SHP77 treated with DMSO at 0.1 percent for 48 hours (cell line): ENCODE measurements at places on chromosomes 11 and 22.

- no peak for DNase-seq
Measured at GRCh38 chr22:32531931-32532819, 57.6 kb downstream of the FBXO7 start.

DNA sequence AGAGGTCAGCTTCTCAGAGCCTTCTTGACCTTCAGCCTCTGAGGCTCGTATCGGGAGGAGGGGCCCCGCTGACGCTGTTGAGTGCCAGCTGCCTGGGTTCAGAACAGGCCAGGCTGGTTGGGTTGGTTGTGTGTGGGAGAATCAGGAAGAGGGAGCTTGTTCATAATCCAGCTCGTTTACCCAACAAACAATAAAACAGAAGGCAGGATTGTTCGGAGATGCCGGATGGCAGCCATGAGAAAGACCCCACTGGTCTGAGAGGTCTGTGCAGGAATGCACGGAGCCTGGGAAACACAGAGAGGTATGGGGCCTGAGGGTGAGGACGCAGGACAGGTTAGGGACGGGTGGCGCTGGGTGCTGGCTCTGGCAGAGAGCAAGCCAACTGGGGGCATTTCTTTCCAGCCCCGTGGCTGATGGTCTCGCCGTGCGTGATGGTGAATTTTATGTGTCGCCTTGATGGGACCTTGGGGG, 31.6 kb upstream of the SHANK2 start:
- no peak for DNase-seq

DNA sequence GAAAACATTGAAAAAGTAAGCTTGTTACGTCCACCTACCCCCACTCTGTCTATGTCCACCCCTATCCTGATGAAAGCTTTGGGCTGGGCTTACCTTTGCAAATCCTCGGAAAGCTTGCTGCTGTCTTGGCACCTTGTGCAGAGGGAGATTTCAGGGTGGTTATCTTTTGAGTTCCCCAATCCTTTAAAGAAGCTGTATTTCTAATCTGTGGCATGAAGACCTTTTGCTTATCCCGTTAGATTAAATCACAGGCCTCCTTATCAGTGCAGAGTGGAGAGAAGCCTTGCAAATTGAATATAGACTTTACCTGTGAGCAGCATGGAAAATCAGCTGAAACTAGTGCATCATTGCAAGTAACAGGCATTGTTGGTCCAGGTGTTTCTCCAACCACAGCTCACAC, 580.6 kb upstream of the ANO5 start:
- no peak for DNase-seq

- DNase-seq, result no peak
Measured at GRCh38 chr11:96794152-96794551, 404.3 kb downstream of the JRKL start.

DNA sequence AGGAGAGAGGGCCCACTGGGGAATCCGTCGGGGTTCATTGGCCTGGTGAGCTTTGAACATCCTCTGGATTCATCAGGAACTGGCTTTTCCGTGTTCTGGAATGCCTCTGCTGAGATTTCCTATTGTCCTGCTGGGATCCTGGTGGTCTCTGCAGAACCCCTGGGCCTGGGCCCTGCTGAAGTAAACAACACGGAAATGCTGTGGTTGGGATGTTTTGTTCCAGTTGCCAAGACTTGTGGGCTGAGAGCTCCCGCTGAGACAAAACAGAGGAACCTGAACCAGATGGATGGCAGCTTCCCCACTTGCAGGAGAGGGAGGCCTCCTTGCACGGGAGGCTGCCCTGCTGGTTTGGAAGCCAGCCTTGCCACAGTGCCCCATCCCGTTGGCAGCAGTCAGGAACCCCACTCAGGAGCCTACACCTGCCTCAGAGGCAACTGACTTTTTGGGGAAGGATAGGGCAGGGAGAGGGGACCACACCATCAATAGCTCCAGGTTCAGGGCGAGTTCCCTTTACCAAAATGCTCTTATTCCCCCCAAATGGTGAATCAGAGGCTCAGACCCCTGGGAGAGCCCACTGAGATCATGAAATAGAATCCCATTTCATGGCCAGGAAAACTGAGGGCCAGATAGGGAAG, 60.7 kb downstream of the LRRC32 start:
- no peak for DNase-seq

- no peak for DNase-seq
Measured at GRCh38 chr11:133919330-133920108, 37.2 kb downstream of the IGSF9B start.

- peak; percentile 47 for DNase-seq
Measured at GRCh38 chr11:113991718-113992458, 17.0 kb downstream of the HTR3A start.

GRCh38 chr11:61752117-61752924, at the start of gene MYRF:
TSS of gene MYRF (plus strand) at chr11:61752636. CDS start at chr11:61752745, 109 bp downstream.
- no peak for DNase-seq

- DNase-seq, result no peak
Measured at GRCh38 chr11:78200553-78200952, 11.8 kb downstream of the USP35 start.

GRCh38 chr22:45225732-45226502, 14.8 kb downstream of the KIAA0930 start:
- DNase-seq, result no peak

GRCh38 chr22:29343313-29343805, 27.9 kb upstream of the RASL10A start:
- no peak for DNase-seq

DNA sequence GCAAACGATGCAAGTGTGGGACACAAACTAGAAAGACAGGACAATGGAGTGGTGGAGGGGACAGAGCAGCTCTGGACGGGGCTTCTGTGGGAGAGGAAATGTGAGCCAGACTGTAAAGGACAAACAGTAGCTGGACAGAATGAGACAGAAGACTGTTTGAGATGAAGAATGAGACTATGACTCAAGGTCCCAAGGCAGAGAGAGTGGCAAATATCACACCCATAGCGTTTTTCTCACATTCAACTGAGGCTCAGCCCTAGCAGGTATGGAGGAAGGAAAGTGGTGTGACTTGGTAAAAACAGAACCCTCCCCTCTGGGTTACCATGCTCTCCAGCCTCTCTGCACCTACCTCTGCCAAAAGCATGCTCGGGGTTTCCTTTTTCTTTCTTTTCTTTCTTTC, 96.5 kb downstream of the RPL27A start:
- no peak for DNase-seq

GRCh38 chr11:33013755-33014154, 1.9 kb upstream of the DEPDC7 start:
- no peak for DNase-seq

DNA sequence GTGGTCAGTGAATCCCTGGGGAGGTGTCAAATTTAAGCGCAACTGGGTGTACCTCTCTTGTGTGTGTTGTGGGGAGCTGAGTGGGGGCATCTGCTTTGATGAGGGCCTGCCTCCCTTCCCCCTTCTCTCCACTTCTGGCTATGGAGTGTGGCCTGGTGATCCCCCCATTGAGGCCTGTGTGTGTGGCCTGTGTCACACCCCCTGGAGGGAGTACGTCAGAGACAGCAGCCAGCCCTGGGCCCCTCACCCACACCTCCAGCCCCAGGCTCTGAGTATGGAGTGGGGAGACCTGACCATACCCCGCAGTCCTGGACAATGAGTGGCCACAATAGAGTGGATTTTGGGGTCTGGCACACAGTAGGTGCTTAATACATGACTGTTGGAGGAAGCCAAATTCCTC, 51.4 kb upstream of the EIF3D start:
- DNase-seq, result no peak

GRCh38 chr11:112024178-112024772, 933 bp upstream of the DLAT start:
- DNase-seq, result peak; percentile 20

DNA sequence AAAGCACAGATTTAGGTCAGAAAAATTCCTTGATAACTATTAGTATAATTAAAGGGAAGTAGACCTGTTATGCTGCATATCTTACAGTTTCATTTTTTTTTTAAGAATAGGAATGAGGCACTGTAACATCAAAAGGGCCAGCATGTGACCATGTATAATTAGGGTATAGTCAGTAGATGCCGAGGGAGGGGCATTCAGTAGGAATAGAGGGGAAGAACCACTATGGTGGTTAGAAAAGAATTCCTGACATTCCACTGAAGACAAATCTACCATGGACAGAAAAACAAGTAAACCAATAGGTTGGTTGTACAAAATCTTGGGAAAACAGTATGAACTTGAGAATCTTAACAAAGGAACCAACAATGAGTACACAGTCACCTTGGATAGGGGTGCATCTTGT, 78.4 kb upstream of the CCDC179 start:
- no peak for DNase-seq

DNA sequence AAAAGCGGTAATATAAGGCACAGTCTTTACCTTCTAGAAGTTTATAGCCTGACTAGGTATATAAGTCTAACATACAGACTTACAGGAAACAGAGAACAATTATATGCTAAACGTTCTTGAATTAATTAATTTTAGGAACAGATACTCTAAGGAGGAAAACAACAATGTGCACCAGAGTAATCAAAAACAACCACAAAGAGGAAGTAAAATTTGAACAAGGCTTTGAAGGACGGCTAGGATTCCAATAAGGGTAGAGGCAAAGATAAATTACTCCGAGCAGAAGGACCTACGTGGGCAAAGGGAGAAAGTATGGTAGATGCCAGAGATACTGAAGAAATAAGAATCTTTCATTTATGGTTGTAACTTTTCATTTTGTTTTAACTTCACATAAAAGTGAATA, 54.4 kb downstream of the ENTHD1 start:
- DNase-seq, result no peak

DNA sequence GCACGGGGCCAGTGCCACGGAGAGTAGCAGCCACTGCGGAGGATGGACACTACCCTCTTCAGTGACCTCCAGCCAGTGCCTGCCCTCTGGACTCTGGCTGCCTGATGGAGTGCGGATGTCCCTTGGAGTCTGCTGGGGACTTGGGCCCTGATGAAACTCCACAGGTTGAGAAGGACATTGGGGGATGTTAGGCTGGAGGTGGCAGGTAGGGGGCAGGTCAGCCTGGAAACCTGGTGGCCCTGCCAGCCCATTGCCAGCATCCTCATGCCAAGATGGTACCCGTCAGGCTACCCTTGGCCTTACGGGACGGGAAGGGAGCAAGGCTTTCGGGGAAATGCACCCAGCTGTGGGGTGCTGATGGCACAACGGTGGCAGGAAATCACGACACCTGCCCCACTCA, 4.0 kb downstream of the CABP7 start:
- DNase-seq, result no peak

DNA sequence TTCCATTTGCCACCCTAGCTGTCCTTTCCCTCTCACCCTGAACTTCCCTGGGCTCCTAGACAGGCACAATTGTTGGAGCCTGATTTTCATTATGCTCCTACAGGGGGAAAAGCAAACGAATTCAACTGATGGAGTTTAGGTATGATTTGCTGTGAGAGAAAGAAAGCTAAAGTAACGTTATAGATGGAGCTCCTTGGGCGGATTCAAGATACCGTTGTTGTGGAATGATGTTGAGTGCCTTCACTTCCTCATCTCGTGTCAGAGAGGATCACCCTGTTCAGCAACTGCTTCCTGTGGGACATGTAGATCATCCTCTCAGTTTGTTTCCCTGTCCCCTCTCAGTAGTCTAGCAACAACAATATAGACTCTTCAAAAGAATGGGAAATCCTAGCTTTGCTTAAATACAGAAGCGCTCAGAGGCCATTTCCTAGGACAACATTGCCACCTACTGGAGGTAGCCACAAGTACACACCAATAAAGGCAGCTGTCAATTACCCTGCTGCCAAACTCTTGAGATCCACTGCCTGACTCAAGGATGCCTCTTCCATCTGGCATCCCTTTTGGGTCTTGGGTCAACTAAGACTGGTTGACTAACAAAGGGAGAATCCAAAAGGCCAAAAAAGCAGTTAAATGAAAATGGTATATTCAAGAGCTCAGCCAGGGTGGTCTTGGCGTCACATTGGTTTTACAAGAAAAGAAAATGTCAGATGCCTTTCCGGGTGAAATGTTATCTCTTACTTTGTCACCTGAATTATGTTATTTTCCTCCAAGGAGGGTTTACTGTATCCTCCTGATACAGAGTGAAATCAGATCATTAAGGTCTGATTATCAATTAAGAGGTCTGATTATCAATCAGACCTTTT, 13.5 kb upstream of the DTX4 start:
- DNase-seq, result peak; percentile 11

- DNase-seq, result no peak
Measured at GRCh38 chr11:72237112-72237931, 6.7 kb downstream of the PHOX2A start.

- no peak for DNase-seq
Measured at GRCh38 chr11:61930933-61931332, 13.6 kb upstream of the RAB3IL1 start.

GRCh38 chr11:12213883-12214282, 103.5 kb downstream of the MICAL2 start:
- no peak for DNase-seq

GRCh38 chr22:24417901-24418641, 9.3 kb upstream of the ADORA2A start:
- no peak for DNase-seq

DNA sequence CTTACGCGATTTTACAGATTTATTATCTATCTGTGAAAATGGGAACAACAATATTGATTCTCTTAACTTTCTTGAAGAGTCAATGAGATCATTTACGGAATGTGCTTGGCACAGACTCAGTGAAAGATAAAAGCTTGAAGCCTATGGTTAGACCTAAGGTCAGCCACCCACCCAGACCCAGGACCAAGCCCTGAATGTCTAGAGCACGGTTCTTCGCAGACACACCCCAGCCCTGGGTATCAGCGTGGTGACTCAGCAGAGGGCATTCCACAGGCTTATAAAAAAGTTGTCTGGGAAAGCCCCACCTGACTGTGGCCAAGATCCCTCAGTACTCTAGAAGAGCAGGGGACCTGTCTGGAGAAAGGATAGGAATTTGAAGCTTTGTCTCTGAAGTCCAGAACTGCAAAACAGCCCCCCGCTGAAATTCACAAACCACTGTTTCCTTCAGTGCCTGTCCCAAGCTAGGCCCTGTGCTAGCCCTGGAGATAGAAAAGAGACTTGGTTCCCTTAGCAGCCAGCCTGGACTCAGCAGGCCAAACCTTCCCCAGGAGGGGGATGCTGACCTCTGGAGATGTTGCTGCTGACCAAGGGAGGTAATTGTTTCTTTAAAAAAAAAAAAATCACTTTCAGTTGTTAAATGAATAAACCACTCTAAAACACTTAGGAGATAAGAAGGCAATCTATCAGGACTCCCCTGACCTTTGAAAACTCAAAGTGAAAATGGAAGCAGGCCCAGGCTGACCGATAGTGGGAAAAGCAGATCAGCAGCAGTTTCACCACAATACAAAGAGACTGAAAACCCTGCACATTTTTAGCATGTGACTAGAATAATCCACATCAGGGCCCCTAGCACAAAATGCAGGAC, 114.0 kb downstream of the ABTB2 start:
- DNase-seq, result no peak

GRCh38 chr11:67584205-67584880, 731 bp downstream of the GSTP1 start:
- no peak for DNase-seq

GRCh38 chr11:111765320-111765983, 737 bp downstream of the PPP2R1B start:
- DNase-seq, result no peak

GRCh38 chr22:29205594-29206371, at the start of gene EMID1:
TSS of gene EMID1 (plus strand) at chr22:29205896. CDS start at chr22:29206039, 143 bp downstream.
- DNase-seq, result no peak

- DNase-seq, result peak; percentile 10
Measured at GRCh38 chr11:2689651-2690575, 9.9 kb downstream of the KCNQ1OT1 start.
